ENCODE measurements at places on chromosomes 11 and 22.
A peak's percentile ranks its signal among the peaks of the same experiment; 100 is the strongest.

DNA sequence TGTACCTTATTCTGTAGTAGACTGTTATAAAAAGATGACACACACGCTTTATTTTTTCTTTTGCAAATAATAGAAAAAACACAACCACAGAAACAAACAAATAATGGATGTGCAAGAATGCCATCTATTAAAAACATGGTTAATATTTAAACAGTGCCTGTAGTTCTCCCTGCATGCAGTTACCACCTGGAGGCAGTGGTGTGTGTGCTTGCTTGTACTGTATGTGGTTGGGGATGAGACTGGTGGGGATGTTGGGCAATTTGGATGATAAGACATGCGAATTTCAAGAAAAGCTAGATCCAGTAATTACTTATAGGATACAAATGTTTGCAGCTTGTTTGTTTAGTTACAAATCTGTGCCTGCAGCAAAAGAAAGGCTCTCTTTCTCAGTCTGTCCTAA, 3.6 kb downstream of the C11orf87 start:
- no peak for DNase-seq

DNA sequence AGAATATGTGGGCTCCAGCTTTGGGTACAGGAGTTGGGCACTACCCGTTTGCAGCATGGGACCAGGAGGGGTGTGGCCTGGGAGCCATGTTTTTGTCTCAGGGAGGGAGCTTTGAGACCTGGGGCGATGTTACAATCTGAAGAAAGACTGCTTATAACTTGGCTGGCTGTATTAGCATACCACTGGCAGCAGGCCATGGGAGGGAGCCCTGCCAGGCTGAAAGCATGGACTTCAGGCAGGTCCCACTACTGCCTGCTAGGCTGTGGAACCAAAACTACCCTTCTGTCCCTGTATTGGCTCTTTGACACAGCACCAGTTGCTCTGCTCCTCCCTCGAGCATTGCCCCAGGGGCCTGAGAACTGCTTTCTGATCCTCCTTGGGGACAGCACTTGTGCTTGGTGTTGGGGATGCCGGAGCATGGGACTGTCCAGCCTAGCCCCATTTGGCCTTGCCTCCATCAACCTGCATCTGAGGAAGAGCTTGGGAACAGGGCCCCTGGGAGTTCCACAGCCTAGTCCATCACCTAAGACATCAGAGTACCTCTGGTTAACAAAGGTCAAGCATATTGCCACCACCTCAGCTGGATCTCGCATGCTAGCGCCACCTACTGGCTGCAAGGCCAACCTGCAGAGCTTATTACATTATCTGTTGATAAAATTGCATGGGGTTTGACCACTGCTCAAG, 217.4 kb downstream of the SBF2 start:
- DNase-seq = no peak

GRCh38 chr11:61254403-61255025, 13.5 kb downstream of the PGA5 start:
- no peak for DNase-seq

- no peak for DNase-seq
Observed at GRCh38 chr11:38226684-38227083, 1628.6 kb upstream of the RAG2 start.

DNA sequence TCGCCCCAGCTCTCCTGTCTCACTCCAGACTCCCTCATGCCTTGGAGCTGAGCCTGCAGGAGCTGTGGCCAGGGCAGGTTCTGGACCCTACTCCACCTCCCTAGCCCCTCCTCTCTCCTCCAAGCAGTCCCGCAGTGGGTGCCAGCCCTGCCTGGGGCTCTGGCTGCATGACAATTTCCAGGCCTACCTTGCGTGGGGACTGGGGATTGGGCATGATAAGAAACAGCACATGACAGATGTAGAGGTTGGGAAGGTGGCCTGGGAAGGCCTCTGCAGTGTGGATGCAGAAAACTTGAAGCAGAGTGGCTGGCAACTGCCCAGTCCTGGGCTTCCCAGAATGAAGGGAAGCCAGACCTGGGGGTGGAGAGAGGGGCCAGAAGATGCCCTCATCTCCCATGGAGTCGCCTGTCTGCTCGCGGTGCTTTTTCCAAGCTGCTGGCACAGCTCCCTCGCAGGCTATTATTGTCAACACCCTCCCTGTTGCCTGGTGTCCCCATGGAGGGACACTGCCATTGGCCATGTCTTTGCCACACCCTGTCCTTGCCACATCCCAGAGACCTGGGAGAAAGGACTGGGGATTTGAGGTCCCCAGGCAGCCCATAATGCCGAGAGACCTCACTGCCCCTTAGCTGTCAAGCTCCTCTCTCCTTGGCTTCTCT, 48.9 kb upstream of the CDON start:
- DNase-seq = no peak

- peak; percentile 85 for DNase-seq
Observed at GRCh38 chr11:124882339-124883071, 15.2 kb downstream of the ROBO4 start.

DNA sequence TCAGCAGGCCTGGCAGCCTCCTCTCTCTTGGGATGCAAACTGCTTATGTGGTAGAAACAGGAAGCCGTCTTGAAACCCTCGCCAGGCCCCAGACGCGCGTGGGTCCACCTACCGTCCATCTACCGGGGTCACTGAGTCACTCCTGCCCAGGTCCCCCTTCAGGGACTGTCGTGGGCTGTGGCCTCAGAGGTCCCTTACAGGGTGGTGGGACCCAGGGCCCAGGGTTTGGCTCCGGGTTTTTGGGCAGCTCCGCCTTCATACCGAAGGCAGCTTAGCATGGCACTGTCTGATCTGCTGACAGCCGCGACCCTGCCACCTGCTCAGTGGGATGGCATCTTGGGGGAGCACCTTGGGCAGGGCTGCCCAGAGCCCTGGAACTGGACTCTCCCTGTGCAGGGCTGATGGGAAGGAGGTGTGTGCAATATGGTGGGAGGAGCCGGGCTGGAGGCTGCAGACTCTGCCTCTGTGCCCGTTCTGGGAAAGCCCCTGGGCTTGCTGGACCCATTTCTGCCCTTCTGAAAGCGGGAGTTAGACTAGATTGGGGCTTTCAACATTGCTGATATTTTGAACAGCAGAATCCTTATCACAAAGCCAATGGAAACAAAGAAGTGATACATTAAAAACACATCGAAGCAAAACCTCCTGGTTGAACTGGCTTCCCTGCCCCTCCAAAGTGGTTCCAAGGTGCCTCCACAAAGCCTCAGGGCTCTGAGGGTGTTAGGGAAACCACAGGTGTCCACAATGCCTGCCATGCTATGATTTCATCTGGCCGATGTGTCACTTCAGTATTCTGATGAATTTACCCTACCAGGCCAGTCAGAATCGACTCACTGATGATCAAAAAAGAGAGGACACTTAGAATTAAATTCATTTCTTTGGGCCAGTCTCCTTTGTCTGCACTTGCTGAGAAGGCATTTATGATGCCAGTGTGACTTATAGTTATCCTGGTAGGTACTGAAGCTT, 316.5 kb downstream of the KIRREL3 start:
- no peak for DNase-seq

DNA sequence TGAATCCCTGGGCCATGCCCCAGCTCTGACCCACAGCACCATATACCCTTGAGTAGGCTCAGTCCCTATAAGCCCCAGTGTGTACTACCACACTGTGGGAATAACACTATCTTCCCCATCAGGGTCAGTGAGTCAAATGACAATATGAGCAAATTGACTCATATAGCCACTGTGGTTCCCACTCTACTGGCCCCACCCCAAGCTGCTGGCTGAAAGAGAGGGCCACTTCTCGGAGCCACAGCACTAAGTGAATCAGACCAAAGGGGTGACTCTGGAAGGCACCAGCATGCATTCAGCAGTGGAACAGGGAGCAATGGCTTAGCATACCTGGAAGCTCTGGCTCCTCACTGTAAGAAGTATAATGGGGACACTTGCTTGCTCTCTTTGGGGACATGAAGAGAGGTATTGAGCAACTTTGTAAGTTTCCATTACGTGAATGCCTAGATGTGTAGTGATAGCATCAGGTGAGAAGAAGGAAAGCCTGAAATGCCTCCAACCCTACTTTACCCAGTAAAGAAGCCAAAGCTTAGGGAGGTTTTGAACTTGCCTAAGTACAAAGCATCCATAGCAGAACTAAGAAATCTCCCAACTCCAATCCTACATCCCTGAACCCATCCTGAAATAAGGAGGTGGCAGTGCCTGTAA, 13.5 kb downstream of the CD59 start:
- DNase-seq = no peak

GRCh38 chr11:69702769-69703452, 911 bp downstream of the FGF19 start:
- DNase-seq = no peak

DNA sequence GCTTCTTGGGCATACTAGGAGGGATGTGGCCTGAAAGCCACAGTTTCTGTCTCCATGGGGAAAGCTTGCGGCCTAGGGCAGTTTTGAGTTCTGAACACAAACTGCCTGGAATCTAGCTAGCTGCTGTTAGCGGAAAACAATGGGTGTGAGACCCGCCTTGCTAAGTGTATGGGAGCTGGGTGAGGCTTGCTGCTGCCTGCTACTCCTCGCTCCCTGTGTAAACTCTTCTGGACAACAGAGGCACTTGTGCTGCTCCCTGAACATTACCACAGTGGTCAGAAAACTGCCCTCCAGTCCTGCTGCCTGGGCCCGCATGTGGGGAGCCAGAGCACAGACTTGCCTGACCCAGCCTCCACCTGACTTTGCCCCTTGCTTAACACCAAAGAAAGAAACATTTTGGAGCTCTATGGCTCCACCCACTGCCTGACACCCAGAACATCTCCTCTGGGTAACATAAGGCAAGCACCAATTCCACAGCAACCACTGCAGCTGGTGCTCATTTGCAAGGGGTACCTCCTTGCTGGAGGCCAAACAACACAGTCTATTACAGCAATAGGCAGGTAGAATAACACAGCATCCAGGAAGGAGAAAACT, 766.3 kb upstream of the RAG2 start:
- no peak for DNase-seq

DNA sequence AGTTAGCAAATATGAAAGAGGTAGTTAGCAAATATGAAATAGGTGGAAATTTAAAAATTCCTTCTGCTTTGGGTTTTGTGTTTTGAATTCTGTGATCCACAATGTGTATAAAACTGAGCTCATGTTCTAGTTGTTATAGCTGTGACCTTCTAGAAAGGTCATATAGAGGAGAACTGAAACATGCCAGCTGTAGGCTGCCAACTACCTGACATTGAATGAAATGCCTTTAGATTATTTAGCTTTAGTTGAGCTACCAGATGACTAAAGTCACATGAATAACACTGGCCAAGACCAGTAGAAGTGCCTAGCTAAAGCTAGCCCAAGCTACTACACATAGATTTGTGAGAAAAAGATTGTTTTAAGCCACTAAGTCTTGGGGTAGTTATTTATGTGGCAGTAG, 5.8 kb upstream of the TCN1 start:
- DNase-seq = no peak

- no peak for DNase-seq
Observed at GRCh38 chr11:9774591-9775397, 110.9 kb downstream of the SWAP70 start.

GRCh38 chr11:46363031-46363407, 15.8 kb downstream of the DGKZ start:
- DNase-seq = no peak

DNA sequence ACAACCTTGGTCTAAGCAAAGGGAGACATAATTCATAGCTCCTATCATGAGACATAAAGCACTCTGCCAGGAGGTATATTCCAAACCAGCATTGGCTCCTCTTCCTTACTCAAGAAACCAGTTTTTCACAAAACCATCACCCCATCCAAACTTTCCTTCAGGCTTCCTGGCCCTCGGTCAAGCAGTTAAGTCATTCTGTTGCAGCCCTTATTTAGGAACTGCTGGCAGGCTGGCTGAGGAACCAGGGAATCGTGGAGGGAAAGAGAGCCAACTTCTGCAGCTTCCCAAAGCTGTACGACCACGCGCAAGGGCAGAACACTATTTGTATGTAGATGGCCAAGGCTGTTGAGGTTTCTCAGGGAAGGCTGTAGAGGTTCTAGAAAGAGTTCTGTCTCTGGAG, 680 bp downstream of the IFT46 start:
- DNase-seq = peak; percentile 59

- DNase-seq = no peak
Observed at GRCh38 chr11:86774417-86774816, 25.9 kb upstream of the PRSS23 start.
